CD4-positive, alpha-beta T cell treated with Interleukin-15 for 4 hours (primary cell): ENCODE measurements at places on chromosomes 4 and X.

GRCh38 chrX:12919620-12920019 lies 13.2 kb downstream of the TLR8 start:
- DNase-seq, result no peak

DNA sequence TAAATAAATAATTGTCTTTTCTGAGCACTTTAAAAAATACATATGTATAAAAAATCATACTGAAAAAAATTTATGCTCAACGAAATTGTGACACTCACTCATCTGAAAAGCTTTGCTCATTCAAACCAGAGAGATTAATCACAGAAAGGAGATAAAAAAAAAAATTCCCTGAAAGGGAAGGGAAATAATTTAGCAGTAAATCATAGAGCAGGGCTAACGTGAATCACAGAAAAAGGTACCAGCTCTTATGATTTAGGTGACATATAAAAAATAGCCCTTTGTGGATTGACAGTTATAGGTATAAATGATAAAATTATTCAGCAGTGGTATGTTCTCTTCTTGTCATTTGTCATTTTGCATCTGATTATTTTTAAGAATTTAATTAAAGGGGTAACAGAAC lies 552.7 kb upstream of the TENM3 start:
- no peak for DNase-seq

- no peak for DNase-seq
Observed at GRCh38 chrX:69144838-69145680, 20.2 kb downstream of the PJA1 start.

DNA sequence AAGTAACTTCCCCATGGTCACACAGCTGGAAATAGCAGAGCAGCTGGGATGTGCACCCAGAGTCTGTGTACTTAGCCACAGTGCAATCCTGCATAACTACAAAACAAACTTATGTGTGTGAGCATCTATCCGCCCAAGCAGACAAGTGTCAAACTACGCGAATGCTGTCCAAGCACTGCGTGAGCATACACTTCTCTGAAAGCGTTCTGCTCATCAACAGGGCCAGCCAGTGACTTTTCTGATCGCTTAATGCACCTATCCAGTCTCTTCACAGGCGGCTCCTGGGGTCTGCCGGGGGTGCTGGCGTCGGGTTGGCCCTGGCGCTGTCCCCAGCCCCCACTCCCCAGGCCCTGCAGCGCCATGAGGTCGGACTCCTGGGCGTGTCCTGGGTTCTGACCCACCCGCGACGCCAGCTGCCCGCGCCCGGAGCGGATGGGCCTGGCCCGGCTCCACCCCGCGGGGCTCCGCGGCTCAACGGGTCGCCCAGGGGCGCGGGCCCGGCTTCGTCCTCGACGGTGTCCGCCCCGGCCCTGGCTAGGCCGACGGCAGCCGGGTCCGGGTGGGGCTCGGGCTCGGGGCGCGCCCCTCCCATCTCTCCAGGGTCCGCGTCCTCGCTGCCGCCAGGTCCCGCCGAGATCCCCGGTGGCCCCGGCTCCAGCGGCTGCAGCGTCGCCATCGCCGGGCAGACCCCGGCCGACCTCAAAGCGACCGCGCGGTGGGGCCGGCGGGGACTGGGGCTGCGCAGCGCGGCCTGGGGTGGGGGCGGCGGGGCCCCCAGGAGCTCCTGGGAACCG lies 1.3 kb upstream of the ZNF141 start:
- no peak for DNase-seq
